ENCODE measurements at places on chromosomes 7 and 10.

DNA sequence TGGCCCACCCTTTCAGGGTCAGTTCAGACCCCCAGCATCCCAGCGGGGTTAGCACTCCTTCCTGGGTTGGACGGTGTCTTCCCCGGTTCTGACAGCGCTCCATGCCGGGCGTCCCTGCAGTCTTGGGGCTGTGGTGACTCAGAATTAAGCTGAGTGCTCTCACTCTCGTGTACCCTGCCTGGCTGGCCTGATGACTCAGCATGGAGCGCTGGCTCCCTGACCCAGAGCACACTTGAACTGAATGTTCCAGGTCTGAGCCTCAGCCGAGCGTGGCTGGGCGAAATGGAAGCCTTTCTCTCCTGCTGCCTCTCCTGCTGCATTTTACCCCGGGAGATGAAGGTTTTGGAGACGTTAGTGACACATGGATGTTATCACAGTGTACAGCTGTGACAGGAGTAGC, 7.1 kb downstream of the BAG3 start:
- DNase-seq, result peak; percentile 9

- no peak for DNase-seq
These were observed 236.1 kb downstream of the KIF20B start for GRCh38 chr10:89937494-89937893.

GRCh38 chr7:70316745-70317144, 718.5 kb downstream of the AUTS2 start:
- DNase-seq, result no peak

- DNase-seq, result no peak
These were observed 544.2 kb downstream of the CNTNAP2 start for GRCh38 chr7:146660839-146661238.

- no peak for DNase-seq
These were observed 347.3 kb downstream of the ARL4A start for GRCh38 chr7:13034693-13035092.

DNA sequence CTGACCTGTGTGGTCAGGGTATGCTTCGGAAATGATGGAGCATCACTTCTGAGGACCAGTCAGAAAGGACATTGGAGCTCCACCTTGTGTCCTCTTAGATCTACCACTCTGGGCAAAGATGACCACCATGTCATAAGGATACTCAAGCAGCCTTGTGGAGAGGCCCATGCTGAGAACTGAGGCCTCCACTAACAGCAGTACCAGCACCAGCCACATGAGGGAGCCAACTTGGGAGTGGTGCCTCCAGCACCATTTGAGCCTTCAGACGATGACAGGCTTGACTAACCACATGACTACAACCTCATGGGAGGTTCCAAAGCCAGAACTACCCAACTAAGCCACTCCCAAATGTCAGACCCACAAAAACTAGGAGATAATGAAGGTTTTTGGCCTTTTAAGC, 116.0 kb downstream of the NPTX2 start:
- no peak for DNase-seq

DNA sequence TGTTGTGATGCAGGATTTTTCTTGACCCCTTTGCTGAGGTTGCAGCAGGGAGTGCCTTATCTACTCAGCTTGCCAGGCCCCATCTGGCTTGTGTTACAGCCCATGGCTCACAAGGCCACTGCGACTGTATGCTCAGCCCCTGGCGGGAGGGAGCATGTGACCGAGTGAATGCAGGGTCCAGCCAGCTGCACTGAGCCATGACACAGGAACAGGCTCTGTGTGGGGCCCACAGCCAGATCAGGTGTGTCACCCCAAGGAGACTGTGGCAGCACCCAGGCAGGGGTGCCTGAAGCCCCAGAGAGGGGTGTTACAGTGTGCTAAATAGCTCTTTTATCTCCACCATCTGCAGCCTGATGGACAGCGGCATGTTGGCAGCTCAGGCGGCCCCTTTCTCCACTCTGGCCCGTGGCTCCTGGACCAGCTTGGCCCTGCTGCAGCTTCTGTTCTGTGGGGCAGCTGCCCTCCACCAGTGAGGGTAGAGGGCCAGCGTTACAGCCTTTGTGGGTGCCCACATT, 2.6 kb upstream of the PCBD1 start:
- no peak for DNase-seq

DNA sequence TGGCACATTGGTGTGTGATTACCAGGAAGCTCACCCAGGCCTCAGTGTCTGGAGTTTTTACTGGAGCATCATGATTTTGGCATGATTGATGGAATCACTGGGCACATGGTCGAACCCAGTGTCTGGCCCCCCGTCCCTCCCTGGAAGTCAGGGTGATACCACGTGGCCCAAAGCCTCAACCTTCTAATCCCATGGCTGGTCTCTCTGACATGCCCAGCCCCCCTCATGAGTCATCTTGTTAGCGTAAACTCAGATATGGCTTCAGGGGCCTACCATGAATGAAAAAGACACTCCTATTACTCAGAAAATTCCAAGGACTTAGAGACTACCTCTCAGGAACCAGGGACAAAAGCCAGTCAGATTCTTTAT, 109.3 kb downstream of the GRK5 start:
- no peak for DNase-seq

- no peak for DNase-seq
These were observed 12.2 kb downstream of the FOXP2 start for GRCh38 chr7:114426824-114427223.

- no peak for DNase-seq
These were observed 25.8 kb downstream of the CEP41 start for GRCh38 chr7:130415006-130415405.

- DNase-seq, result no peak
These were observed 11.3 kb downstream of the AGK start for GRCh38 chr7:141562543-141562942.

All from stimulated activated CD4-positive, alpha-beta T cell treated with anti-CD3 and anti-CD28 coated beads, Interleukin-2, amount 100 ng/mL, for 4 hours (primary cell).